ENCODE measurements at places on chromosomes 7 and 10. TPM values are rescaled to one million over a fixed set of nuclear protein-coding genes. Genes with fewer than 3 reads are reported as not detected.

DNA sequence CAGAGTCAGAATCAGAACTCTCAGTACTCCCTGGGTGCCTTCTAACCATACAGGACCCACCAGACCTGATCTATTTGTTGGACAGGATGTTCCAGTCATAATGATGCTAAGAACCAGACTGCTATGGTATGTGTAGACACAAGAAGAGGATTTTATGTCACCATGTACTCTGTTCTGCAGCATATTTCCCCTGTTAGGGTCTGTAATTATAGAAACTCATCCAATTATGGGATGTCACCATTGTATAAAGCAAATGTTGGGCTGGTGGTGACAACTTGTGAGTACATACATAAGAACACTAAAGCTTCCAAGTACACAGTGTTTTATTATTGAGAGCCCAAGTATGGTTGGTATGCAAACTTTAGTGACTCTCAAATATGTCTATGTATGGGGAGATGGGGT is 67.1 kb upstream of the AGBL3 start:
- H3K27me3 ChIP-seq: no peaks in the 10 kb centered on the region
- H3K27ac ChIP-seq: peak overlapping the region; percentile 57
- no peak overlapping the region for H3K4me3 ChIP-seq
- DNase-seq: no peak
- peaks cover 24% of the 10 kb centered on the region for H3K36me3 ChIP-seq

DNA sequence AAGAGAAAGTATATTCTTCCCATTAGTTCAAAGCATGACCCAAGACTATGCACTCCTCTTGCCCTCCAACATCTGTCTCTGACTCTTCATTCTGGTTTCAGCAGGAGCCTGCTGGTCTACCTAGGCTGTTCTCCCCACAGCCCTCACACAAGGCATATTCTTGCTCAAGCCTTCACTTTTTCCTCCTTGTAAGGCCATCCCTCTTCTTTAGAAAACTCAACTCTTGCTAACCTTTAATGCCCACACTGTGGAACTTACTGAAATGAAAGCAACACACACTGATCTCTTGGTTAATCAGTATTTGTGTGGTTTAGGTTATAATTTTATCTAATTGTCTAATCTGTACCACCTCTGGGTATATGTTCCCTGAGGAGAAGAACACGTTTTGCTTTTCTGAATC is 75.8 kb downstream of the PRKCQ start:
- H3K4me1 ChIP-seq: no peaks in the 10 kb centered on the region
- H3K27ac ChIP-seq: no peak overlapping the region
- H3K36me3 ChIP-seq: no peaks in the 10 kb centered on the region
- H3K27me3 ChIP-seq: no peaks in the 10 kb centered on the region
- no peak overlapping the region for H3K4me3 ChIP-seq

DNA sequence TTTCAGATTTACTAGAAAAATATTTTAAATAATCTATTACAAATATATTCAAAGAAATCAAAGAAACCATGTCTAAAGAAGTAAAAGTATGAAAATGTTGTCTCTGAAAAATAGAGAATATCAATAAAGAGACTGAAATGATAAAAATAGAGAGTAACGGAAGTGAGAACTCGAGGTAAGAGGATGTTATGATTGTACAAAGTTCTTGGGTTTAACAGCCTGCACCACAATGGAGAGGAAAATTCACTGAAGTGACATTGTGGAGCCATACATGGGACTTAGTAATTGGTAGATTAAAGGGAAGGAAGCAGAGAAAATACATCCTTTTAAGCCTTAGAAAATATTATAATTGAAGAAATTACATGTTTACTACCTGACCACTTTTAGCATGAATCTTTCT is 77.9 kb downstream of the THSD7A start:
- H3K36me3 ChIP-seq: no peaks in the 10 kb centered on the region
- no peaks in the 10 kb centered on the region for H3K27me3 ChIP-seq
- no peak overlapping the region for H3K4me3 ChIP-seq
- H3K4me1 ChIP-seq: no peaks in the 10 kb centered on the region
- no peak for DNase-seq

- no peak overlapping the region for H3K4me3 ChIP-seq
- no peak for DNase-seq
- H3K36me3 ChIP-seq: no peaks in the 10 kb centered on the region
- H3K27ac ChIP-seq: no peak overlapping the region
- H3K4me1 ChIP-seq: peaks cover 20% of the 10 kb centered on the region
Measured at GRCh38 chr7:17560516-17560915, 262.1 kb downstream of the AHR start.

Gene CCDC146
- total RNA-seq: 3.6 TPM

DNA sequence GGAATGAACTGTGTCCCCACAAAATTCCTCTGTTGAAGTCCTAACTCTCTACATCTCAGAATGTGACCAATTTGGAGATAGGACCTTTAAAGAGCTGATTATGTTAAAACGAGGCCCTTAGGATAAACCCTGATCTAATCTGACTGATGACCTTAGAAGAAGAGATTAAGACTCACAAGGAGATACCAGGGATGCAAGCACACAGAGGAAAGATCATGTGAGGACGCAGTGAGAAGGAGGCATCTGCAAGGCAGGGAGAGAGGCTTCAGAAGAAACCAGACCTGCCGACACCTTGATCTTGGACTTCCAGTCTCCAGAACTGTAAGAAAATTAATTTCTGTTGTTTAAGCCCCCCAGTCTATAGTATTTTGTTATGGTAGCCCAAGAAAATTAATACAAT is 94.9 kb upstream of the ZNF800 start:
- H3K27ac ChIP-seq: no peak overlapping the region
- H3K36me3 ChIP-seq: no peaks in the 10 kb centered on the region
- DNase-seq: no peak
- no peaks in the 10 kb centered on the region for H3K27me3 ChIP-seq
- no peaks in the 10 kb centered on the region for H3K4me1 ChIP-seq

Gene H2BK1
- total RNA-seq: not detected

GRCh38 chr7:44782460-44782859 is 14.0 kb upstream of the PPIA start:
- no peak overlapping the region for H3K4me3 ChIP-seq
- DNase-seq: no peak
- no peaks in the 10 kb centered on the region for H3K27me3 ChIP-seq
- no peaks in the 10 kb centered on the region for H3K36me3 ChIP-seq

- H3K36me3 ChIP-seq: no peaks in the 10 kb centered on the region
- no peak overlapping the region for H3K27ac ChIP-seq
- no peak overlapping the region for H3K4me3 ChIP-seq
- no peaks in the 10 kb centered on the region for H3K27me3 ChIP-seq
- no peak for DNase-seq
Measured at GRCh38 chr10:92844746-92845145, 3.6 kb upstream of the EXOC6 start.

GRCh38 chr10:11298116-11298515 is 280.4 kb downstream of the CELF2 start:
- no peak overlapping the region for H3K27ac ChIP-seq
- H3K36me3 ChIP-seq: peaks cover 47% of the 10 kb centered on the region
- no peak overlapping the region for H3K4me3 ChIP-seq
- no peak for DNase-seq
- H3K27me3 ChIP-seq: no peaks in the 10 kb centered on the region

- DNase-seq: no peak
- no peaks in the 10 kb centered on the region for H3K27me3 ChIP-seq
- no peaks in the 10 kb centered on the region for H3K36me3 ChIP-seq
Measured at GRCh38 chr7:153061910-153062528, 302.5 kb downstream of the ACTR3B start.

Gene CLRN3
- total RNA-seq: not detected

GRCh38 chr7:74632505-74632904 is 25.0 kb upstream of the GTF2I start:
- DNase-seq: no peak
- no peaks in the 10 kb centered on the region for H3K36me3 ChIP-seq
- no peak overlapping the region for H3K4me3 ChIP-seq
- no peaks in the 10 kb centered on the region for H3K4me1 ChIP-seq

Gene CPN1
- not detected for total RNA-seq

Gene DGKI
- 4.4 TPM for total RNA-seq

GRCh38 chr7:25349283-25350017 is 121.2 kb upstream of the NPVF start:
- no peak overlapping the region for H3K4me3 ChIP-seq
- no peak overlapping the region for H3K27ac ChIP-seq
- no peaks in the 10 kb centered on the region for H3K4me1 ChIP-seq
- DNase-seq: no peak

DNA sequence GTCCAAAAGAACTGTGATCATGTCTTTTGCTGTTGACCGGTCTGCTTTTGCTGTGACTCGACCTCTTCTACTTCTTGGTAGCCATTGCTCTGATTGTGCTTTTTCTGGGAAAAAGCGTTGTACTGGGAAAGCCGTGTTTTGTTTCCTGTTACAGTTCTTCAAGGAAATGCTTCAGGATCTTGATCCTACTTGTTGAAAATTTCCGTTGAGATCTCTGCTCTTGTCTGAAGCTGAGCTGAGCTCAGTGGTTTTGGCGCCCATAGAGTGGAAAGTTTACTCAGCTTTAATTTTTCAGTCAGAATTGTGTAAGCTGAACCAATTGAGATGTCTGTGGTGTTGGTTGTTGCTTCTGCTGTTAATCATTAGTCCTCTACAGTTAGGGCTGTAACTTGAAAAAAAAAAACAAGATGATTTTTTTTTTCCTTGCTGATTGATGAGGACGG is 302.2 kb downstream of the CCDC3 start:
- peak overlapping the region; percentile 40 for H3K27ac ChIP-seq
- no peaks in the 10 kb centered on the region for H3K36me3 ChIP-seq
- H3K27me3 ChIP-seq: no peaks in the 10 kb centered on the region

- H3K27me3 ChIP-seq: no peaks in the 10 kb centered on the region
- H3K27ac ChIP-seq: no peak overlapping the region
- no peaks in the 10 kb centered on the region for H3K4me1 ChIP-seq
- no peak overlapping the region for H3K4me3 ChIP-seq
- DNase-seq: no peak
- no peaks in the 10 kb centered on the region for H3K36me3 ChIP-seq
Measured at GRCh38 chr7:106345421-106346166, 60.8 kb upstream of the NAMPT start.

GRCh38 chr7:20157456-20157855 is 59.7 kb downstream of the MACC1 start:
- H3K27ac ChIP-seq: no peak overlapping the region
- DNase-seq: no peak
- no peak overlapping the region for H3K4me3 ChIP-seq
- no peaks in the 10 kb centered on the region for H3K36me3 ChIP-seq
- no peaks in the 10 kb centered on the region for H3K27me3 ChIP-seq

- no peaks in the 10 kb centered on the region for H3K36me3 ChIP-seq
- H3K27me3 ChIP-seq: no peaks in the 10 kb centered on the region
- no peak overlapping the region for H3K4me3 ChIP-seq
- H3K27ac ChIP-seq: peak overlapping the region; percentile 4
- H3K4me1 ChIP-seq: no peaks in the 10 kb centered on the region
Measured at GRCh38 chr10:106958589-106959361, 205.7 kb downstream of the SORCS1 start.

GRCh38 chr10:110851020-110851612 is 20.6 kb upstream of the PDCD4 start:
- DNase-seq: peak; percentile 56
- no peaks in the 10 kb centered on the region for H3K36me3 ChIP-seq

- DNase-seq: no peak
- H3K36me3 ChIP-seq: no peaks in the 10 kb centered on the region
- H3K4me1 ChIP-seq: no peaks in the 10 kb centered on the region
- H3K27me3 ChIP-seq: no peaks in the 10 kb centered on the region
- no peak overlapping the region for H3K4me3 ChIP-seq
- no peak overlapping the region for H3K27ac ChIP-seq
Measured at GRCh38 chr7:105719395-105719794, 138.1 kb upstream of the EFCAB10 start.

DNA sequence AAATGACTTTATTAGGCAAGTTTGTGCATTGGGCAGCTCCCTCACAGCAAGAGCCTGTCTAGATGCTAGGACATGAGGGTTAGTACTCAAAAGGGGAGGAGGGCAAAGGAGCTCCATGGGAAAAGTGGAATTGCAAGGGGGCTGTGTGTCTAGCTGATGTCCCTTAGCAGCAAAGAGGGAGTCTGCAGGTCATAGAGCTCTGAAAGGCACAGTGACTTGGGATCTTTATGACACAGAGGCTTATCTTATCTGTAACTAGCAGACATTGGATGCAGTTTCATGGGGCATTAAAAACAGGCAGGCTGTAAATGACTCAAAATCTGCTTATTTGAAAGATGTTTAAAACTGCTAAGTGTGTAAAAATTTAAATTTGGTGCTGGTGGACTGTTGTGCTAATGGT is 556.2 kb upstream of the FZD8 start:
- H3K4me3 ChIP-seq: no peak overlapping the region
- DNase-seq: no peak
- H3K27me3 ChIP-seq: no peaks in the 10 kb centered on the region
- no peaks in the 10 kb centered on the region for H3K4me1 ChIP-seq
- H3K36me3 ChIP-seq: no peaks in the 10 kb centered on the region

DNA sequence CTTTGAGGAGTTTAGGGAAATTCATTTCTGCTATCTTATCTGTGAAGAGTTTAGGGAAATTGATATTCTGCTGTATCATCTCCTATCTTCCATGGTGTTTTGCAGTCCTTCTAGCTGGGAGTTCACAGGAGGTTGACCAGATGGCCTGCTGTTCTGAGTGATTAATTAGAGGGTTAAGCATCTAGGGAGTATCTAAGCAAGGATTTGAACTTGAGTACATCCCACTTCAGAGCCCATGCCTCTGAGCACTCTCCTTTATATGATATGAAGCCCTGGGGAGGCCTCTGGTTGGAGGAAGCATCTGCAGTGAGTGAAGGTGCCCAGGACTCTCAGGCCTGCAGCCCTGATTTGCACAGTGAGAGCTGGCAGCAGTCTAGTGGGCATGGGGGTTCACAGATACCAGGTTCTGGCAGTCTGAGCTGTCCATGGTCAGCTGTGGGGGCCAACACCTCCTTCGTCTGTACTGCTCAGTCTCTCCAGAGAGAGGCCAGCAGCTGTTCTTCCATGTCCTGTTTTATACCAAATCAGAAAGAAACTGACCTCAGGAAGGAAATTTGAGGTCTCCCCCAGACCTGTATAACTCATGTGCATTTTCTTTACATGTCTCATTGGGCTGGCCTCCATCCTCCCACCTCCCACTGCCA is 156.9 kb downstream of the PLCE1 start:
- no peaks in the 10 kb centered on the region for H3K27me3 ChIP-seq
- H3K27ac ChIP-seq: no peak overlapping the region
- no peak for DNase-seq
- H3K4me3 ChIP-seq: no peak overlapping the region
- H3K36me3 ChIP-seq: no peaks in the 10 kb centered on the region

Gene NPFFR1
- 0.47 TPM for total RNA-seq

Gene TRIM73
- total RNA-seq: 0.48 TPM

DNA sequence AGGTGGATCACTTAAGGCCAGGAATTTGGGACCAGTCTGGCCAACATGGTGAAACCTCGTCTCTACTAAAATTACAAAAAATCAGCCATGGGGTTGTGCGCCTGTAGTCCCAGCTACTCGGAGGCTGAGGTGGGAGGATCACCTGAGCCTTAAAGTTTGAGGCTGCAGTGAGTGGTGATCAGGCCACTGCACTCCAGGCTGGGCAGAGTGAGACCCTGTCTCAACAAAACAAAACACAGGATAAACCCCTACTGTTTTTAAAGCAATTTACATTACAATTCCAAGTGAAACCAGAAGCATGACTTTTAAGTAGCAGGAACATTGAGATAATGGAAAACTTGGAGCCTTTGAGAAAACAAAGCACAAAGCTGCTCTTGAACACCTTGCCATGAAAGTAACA is 92.4 kb upstream of the BTBD16 start:
- no peaks in the 10 kb centered on the region for H3K36me3 ChIP-seq
- H3K4me1 ChIP-seq: no peaks in the 10 kb centered on the region
- H3K27me3 ChIP-seq: no peaks in the 10 kb centered on the region
- DNase-seq: no peak
- no peak overlapping the region for H3K4me3 ChIP-seq

GRCh38 chr7:107981466-107981865 is 21.5 kb downstream of the LAMB1 start:
- DNase-seq: no peak
- no peak overlapping the region for H3K4me3 ChIP-seq
- H3K4me1 ChIP-seq: no peaks in the 10 kb centered on the region
- H3K27ac ChIP-seq: no peak overlapping the region
- peaks cover 46% of the 10 kb centered on the region for H3K36me3 ChIP-seq
